AG08396 (cell line): ENCODE measurements at places on chromosomes 11 and 22.

DNA sequence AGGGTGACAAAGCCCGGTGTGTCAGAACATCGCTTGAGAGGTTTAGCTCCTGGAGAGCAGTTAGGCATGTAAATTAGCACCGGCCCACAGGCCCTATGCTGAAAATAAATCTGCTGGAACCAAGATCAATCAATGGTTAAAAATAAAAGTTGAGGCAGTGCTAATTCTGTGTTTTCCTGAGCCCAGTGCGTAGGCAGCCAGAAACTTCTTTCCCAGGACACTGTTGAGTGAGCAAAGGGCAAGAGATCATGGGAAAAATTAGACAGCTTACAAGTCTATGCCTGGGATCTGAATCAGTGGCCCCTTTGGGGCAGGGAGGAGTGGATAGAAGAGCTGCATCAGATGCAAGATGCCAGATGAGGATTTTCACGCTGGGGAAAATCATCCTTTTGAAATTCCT, 539.2 kb downstream of the BUD13 start:
- no peak for DNase-seq

- DNase-seq, result no peak
Measured at GRCh38 chr11:63843041-63843440, 4.1 kb downstream of the MARK2 start.

DNA sequence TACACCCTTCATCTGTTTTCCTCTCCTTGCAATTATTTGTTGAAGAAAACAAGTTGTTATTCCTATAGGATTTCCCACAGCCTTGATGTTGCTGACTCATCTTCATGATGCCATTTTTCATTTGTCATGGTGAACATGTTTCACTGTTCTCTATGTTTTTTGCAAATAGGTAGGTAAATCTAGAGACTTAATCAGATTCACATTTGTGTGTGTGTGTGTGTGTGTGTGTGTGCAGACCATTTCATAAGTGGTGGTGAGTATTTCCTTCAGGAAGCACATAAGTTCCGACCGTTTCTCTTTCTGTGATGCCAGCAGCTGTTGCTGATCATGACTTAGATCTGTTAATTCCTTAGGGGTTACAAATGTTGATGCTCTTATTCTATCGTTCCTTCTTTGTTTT, 80.3 kb upstream of the IZUMO1R start:
- DNase-seq, result no peak

DNA sequence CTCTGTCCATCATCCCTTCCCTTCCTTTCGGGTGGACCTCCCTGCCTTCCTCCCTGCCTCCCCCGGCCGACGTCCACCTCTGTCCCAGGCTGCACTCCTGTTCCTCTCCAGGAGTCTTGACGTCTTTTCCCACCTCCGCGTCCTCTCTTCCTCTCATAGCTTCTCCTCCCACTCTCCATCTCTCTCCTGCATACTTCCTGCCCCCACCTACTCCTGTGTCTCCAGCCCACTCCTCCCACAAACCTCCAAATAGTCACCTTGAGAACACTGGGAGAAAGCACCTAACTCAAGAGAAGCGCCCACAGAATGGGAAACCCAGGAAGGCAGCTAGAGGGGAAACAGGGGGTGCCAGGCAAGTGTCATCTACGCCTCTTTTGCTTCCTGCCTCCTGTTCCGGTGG, 60.8 kb downstream of the PDE2A start:
- no peak for DNase-seq

DNA sequence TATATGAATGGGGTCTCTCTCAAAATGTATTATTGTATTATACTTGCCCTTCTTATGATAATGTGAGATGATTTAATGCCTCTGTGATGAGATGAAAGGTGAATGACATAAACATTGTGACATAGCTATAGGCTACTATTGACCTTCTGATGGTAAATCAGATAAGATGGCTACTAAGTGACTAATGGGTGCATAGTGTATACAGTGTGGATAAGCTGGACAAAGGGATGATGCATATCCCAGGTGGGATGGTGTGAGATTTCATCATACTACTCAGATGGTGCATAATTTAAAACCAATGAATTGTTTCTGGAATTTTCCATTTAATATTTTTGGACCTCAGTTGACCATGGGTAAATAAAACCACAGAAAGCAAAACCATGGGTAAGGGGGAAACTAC, 243.5 kb downstream of the SBF2 start:
- no peak for DNase-seq

GRCh38 chr22:47784367-47784983, 1022.0 kb downstream of the TBC1D22A start:
- DNase-seq, result no peak

GRCh38 chr11:100672498-100673033, 14.5 kb upstream of the ARHGAP42 start:
- no peak for DNase-seq

GRCh38 chr11:62752177-62752785, 1.7 kb downstream of the ZBTB3 start:
- DNase-seq, result no peak

DNA sequence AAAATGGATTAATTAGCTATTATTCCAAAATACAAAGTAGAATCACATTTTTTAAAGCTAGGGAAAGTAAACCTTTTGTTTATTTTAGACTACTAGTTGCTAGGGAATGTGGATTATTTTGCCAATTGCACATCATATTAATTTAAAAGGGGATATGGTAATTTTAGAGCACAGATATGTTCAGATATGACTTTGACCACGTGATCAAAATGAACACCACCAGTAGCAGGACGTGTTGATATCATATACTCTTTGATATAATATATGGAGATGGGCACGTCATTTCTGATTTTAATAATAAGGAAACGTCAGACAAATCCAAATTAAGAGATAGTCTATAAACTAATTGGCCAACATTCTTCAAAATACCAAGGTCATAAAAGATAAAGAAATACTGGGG, 1188.3 kb upstream of the CNTN5 start:
- DNase-seq, result no peak

GRCh38 chr22:43823911-43824665, 12.0 kb upstream of the EFCAB6 start:
- no peak for DNase-seq

DNA sequence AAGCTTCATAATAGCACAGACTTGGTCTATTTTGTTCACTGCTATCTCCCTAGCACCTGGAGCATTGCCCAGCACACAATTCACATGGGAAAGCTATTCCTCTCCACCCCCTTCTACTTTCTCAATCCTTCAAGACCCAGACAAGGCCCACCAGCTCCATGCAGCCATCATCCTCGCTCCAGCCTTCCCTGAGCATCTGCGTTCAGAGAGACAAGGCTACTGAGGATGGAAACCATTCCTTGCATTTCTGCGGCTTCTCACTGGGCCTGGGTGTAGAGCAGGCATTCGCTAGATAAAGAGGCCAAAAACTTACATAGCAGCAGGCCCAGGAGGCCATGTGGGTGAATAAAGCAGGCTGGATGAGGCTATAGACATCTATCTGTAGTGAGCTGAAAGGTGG, 530.8 kb downstream of the BUD13 start:
- no peak for DNase-seq

DNA sequence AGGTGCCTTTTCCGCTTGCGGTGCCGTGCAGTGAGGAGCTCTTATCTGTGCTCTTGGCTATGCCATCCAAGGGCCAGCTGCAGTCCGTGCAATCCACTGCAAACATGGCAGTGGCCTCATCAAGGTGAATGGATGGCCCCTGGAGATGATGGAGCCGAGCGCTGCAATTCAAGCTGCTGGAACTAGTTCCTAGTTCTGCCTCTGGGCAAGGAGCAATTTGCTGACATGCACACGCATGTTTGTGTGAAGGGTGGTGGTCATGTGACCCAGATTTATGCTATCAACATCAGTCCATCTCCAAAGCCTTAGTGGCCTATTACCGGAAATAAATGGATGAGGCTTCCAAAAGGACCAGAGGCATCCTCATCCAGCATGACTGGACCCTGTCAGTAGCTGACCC, 3.1 kb upstream of the EHD1 start:
- no peak for DNase-seq

DNA sequence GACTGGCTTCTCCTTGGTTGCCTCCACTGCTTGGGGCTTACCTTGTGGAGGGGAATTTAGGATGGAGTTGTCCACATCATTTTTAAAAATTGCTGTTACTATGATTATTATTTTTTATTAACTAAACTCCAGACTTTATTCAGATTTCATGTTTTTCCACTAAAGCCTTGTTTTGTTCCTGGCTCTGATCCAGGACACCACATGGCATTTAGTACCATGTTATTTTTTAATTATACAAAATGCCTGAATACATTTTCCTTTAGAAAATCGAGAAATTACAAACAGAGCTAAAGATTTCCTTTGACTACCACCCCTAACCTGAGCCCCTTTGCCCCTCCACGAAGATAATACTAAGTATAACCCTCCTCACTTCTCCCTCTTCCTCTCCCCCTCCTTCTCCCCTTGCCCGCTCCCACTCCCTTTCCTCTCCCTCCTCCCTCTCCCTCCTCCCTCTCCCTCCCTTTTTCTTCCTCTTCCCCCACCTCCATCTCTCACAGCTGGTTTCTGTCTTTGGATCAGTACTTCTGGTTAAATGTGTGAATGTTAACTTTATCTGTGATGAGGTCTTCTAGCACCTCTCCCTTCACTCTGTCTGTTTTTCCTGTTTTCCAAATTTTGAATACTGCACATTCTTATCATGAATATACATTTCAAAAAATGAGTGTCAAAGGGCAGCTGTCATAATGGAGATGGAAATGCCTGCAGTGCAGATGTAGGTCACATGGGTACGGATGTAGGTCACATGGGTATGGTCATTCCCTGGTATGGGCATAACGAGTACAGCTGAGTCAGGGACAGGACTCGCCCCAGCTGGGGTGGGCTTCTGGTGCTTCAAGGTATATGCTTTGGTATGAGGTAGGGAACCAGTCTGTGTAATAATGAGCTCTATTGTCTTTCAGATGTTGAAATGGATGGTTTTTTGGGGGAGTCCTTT, 54.4 kb upstream of the OR4B1 start:
- no peak for DNase-seq

DNA sequence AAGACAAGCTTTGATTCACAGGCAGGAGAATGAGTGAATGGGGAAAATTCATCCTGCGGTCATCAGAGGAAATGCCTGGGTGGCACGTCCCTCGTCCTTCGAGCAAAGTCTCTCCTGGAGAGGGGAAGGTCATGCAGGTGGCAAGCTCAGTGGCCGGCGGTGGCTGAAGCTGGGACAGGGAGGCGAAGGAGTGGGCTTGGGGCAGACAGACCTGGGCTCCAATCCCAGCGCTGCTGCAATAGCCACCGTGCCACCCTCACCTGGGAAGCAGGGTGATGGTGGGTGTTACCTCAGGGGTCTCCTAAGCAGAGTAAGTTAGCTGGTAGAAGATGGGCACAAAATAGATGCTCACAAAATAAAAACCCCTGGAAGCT, 22.4 kb upstream of the CACNG2 start:
- no peak for DNase-seq

DNA sequence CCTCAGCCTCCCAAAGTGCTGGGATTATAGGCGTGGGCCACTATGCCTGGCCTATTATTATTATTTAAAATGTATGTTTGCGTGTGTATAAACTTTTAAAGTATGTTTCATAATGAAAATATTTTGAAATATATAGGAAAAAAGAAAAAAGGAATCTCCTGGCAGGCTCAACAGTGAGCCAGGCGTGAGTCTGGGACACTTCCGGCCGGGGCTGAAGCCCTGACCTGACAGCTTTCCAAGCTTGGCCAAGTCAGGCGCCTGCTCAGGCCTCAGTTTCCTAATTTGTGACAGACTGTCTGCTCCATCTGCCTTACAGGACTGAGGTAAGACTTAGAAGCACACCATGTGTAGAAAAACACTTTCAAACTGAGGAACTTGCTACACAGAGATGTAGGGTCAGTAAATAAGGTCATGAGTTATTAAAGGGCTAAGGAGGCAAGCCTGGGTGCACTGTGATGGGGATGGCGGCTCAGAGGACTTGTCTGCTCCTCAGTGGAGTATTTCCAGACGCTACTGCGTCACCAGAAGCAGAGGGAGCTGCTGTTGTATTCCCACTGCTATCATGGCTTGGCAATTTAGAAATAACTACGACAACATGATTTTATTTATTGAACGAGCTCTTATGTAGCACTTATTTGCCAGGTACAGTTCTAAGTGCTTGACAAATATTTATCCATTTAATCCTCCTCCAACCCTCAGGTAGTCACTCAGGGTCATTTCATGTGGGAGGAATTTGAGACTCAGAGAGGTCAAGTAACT, 100.1 kb downstream of the PRR5L start:
- DNase-seq, result no peak

- no peak for DNase-seq
Measured at GRCh38 chr11:64810891-64811272, 531 bp upstream of the MEN1 start.

GRCh38 chr11:86416494-86416893, 41.8 kb downstream of the CCDC81 start:
- DNase-seq, result no peak

DNA sequence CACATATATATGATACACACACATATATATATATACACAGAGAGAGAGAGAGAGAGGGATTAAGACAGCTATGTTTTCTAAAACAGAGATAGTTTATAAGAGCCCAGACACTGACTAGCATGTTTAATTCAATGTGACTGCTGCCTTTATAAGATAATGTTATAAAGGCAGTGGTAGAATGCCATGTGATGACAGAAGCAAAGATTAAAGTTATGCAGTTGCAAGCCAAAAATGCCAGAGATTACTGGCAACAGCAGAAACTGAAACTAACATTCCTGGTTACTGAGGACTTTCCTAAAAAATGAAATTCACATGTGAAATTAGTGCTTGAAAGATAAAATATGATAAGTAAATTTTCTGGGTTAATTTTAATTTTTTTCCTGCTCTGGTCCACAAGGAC, 1888.9 kb downstream of the LRRC4C start:
- no peak for DNase-seq

DNA sequence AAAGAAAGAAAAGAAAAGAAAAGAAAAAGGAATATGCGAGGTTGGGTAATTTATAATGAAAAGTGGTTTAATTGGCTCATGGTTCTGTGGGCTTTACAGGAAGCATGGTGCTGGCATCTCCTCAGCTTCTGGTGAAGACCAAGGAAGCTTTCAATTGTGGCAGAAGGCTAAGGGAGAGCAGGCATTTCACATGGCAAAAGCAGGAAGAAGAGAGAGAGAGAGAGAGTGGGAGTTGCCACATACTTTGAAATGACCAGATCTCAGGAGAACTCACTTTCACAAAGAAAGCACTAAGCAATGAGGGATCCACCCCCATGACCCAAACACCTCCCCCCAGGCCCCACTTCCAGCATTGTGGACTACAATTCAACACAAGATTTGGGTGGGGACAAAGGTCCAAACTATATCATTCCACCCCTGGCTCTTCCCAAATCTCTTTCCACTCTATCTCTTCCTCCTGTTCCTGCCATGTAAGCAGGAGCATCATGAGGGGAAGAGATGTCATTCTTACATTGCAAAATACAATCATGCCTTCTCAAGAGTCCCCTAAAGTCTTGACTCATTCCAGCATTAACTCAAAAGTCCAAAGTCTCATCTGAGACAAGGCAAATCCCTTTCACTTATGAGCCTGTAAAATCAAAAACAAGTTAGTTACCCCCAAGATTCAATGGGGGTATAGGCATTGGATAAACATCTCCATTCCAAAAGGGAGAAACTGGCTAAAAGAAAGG, 38.9 kb downstream of the LINC01488 start:
- DNase-seq, result no peak

- DNase-seq, result no peak
Measured at GRCh38 chr11:128830290-128831173, 36.6 kb downstream of the KCNJ1 start.

- no peak for DNase-seq
Measured at GRCh38 chr11:11782532-11783110, 59.2 kb upstream of the USP47 start.
